Activated CD4-positive, alpha-beta T cell treated with anti-CD3 and anti-CD28 coated beads for 36 hours (primary cell): ENCODE measurements at places on chromosomes 2 and 18. TPM values are rescaled to one million over a fixed set of nuclear protein-coding genes. Genes with fewer than 3 reads are reported as not detected.
A peak's percentile ranks its signal among the peaks of the same experiment; 100 is the strongest.

GRCh38 chr2:55168221-55169154, 63.6 kb downstream of the CLHC1 start:
- no peak overlapping the region for H3K27ac ChIP-seq
- peak; percentile 52 for DNase-seq
- no peaks in the 10 kb centered on the region for H3K4me1 ChIP-seq
- H3K4me3 ChIP-seq: no peak overlapping the region
- no peaks in the 10 kb centered on the region for H3K27me3 ChIP-seq
- H3K36me3 ChIP-seq: no peaks in the 10 kb centered on the region

DNA sequence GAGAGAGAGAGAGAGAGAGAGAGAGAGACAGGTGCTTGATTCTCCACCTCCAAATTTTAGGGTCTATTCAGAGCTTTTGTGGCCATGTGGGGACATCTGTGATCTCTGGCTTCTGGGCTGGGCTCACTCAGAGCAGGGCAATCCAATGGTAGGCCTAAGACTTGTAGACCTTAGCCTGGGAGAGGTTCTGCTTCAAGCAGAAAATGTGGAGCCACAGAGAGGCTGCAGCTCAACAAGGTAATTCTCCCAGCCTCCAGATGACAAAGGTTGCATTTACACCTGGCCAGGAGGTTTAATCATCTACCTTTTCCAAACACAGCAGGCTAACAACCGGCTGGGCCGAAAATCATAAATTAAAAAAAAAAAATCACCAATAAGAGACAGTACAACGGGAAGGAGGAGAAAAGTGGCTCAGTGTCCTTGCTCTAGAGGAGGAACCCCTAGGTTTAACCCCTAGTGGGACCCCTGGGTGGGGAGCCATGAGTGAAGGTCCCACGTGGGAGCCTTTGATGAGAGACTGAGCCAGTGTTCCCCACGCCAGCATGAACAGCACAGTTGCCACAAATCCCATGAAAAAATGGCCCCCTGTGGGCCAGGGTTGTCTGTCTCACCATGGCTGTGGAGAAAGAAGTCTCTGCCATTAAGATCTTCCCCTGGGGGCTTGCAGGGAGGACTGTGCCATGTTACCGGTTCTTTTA, 124.0 kb upstream of the GATA6 start:
- no peak for DNase-seq
- H3K27me3 ChIP-seq: no peaks in the 10 kb centered on the region
- no peaks in the 10 kb centered on the region for H3K36me3 ChIP-seq
- no peak overlapping the region for H3K27ac ChIP-seq
- H3K4me3 ChIP-seq: no peak overlapping the region
- no peaks in the 10 kb centered on the region for H3K4me1 ChIP-seq

DNA sequence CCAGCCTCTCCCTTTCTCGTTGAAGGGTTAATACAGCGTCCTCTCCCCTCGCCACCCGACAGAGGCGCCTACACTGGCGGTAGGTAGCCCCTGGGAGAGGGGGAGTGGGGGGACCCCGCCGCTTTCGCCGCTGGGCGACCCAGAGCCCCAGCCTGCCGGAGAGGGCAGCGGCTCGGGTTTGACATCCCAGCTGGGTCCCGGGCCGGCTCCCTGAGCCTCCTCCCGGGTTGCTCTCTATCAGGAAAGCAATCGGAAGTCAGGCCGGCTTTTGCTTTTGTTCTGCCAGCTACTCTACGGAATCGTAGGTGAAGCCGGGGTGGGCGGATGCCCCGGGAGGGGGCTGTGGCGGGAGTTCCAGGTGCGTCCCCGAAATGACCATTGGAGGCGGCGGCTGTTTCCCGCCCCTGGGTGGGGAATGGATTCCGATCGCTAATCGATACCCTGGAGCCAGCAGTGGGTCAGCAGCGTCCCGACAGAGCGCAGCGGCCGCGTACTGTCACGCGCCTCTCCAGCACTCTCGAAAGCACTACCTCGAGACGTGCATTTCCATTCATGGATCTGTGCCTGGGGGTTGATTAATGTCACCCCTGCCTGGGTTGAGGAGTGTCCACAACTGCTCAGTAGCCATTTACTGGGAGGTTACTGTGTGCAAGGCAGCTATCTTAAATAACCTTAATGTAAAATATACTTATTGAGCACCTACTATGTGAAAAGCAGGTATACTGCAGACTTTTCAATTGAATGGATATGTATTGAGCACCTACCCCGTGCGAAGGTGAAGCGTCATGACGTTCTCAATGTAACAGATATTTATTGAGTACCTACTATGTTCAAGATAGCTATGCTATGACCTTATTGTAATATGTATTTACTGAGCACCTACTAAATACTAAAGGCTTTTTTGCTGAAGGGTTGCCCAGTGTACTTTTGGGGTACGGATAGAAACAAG, 1.1 kb downstream of the MAPK4 start:
- H3K27me3 ChIP-seq: peaks cover 59% of the 10 kb centered on the region
- H3K27ac ChIP-seq: no peak overlapping the region
- peak; percentile 17 for DNase-seq
- H3K4me1 ChIP-seq: peaks cover 4% of the 10 kb centered on the region

DNA sequence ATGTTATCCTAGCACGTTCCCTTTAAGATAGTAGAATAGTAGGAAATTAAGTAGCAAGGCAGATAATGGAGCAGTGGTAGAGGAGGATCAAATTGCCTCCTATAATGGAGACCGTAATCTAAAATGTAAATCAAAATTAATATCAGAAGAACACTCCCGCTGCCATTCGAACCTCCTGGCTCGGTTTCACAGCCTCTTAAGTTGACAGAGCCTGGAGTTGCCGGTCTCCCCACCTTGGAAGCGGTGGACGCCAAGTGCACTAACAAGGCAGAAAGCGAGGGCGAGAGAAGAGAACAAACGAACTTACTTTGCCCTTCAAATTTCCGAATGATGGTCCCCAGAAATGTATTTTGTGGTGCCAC, 450 bp downstream of the KCNH7 start:
- no peak for DNase-seq
- no peak overlapping the region for H3K27ac ChIP-seq
- no peaks in the 10 kb centered on the region for H3K4me1 ChIP-seq
- no peaks in the 10 kb centered on the region for H3K36me3 ChIP-seq
- no peak overlapping the region for H3K4me3 ChIP-seq
- H3K27me3 ChIP-seq: peaks cover 15% of the 10 kb centered on the region

DNA sequence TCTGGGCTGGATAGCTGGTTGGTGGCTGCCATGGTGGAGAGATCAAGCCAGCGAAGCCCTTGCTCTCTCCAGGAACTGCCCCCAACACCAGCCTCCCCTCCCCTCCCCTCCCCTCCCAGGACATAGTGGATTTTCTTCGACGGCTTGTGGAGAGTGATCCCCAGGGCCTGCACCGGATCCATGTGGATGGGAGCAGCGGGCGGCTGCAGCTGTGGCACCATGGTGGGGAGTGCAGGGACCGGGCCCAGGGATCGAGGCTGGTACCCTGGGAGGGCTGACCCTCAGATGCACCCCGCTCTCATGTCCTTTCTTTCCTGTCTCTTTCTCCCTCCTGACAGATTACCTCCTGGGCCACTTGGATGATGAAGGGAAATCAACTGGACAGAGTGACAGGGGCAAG, 7.0 kb downstream of the TTC31 start:
- no peaks in the 10 kb centered on the region for H3K27me3 ChIP-seq
- peaks cover 36% of the 10 kb centered on the region for H3K36me3 ChIP-seq
- H3K4me3 ChIP-seq: no peak overlapping the region
- no peaks in the 10 kb centered on the region for H3K4me1 ChIP-seq
- no peak overlapping the region for H3K27ac ChIP-seq
- no peak for DNase-seq

DNA sequence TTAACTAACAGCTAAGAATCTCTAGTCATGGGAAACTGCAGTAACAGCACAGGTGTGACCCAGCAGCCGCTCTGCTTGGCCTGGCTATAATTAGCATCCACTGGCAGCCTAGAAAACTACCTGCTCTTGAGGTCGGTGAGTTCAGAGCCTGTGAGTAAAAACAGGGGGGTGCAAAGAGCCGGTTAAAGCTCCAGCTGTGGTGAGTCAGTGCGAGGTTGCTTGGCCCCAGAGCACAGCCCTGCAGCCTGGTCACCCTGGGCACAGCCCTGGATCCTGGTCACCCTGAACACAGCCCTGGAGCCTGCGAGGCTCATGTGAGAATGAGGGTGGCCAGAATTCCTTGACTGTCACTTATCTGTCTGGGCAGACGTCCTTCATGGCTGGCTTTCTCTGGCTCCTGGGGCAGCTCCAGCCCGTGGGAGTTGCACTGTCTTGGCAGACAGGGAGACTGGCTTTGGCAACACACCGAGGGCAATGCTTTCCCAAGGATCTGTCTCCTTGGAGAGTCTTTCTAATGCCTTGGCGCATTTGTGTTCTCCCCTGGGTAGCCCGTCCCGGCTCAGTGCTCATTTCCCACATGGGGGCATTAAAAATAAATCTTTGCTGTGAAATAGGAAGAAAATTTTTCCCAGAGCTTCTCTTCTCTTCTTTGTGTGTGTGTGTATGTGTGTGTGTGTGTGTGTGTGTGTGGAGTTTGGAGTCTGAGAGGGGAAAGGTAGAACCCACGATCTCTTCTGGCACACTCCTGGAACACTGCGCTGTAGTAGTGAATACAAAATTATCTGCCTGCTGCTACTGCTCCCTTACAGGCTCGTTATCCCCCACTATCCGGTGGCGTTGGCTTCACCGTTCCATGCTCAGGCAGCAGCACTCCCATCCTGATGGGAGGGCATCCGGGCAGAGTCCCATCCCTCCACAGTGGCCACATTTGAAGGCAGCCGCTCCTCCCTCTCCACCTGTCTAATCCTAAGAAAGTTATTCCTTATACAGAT, 250.2 kb upstream of the MEX3C start:
- peaks cover 15% of the 10 kb centered on the region for H3K27me3 ChIP-seq
- no peak overlapping the region for H3K4me3 ChIP-seq

DNA sequence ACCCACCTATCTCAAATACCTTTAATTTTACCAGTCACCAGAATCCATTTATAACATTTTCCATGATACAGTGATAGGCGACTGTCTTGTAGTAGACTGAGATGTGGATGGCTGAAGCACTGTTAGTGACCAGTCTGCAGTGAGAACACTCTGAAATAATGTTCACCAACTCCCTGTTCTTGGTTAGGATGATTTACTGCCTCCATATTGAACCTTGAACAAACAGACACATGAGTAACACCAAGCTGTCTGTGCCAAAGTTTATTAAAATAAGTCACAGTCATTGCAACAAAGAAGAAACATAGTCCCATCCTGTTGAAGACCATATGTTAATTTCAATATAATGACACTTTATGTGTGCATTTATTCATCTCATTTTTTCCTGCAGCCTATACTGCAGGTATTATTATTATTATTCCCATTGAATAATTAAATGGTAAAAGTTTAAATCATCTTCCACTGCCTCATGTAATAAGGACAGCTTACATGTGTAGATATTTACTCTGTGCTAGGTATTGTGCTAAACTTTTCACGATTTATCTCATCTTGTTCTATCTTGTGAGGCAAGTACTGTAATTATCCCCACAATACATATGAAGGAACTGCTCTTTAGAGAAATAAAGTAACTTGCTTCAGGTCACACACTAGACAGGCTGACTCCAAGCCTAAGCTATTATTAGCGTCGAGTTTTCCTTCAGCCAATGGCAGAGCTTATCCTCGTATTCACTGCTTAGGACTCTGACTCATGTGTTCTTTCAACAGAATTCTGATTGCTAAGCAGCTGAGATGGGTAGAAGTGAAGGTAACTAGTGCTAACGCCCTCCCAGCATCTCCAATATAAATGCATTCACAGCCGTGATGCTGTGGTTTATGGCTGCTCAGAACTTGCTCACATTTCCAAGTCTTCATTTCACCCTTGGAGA, 62.5 kb downstream of the ONECUT2 start:
- peaks cover 7% of the 10 kb centered on the region for H3K27me3 ChIP-seq
- no peak overlapping the region for H3K4me3 ChIP-seq
- DNase-seq: no peak
- no peaks in the 10 kb centered on the region for H3K36me3 ChIP-seq

GRCh38 chr2:215454519-215455246, 18.8 kb upstream of the FN1 start:
- no peak overlapping the region for H3K27ac ChIP-seq
- H3K4me3 ChIP-seq: no peak overlapping the region
- no peaks in the 10 kb centered on the region for H3K36me3 ChIP-seq
- no peak for DNase-seq

GRCh38 chr2:168130346-168130745, 117.0 kb downstream of the STK39 start:
- H3K27me3 ChIP-seq: no peaks in the 10 kb centered on the region
- no peaks in the 10 kb centered on the region for H3K4me1 ChIP-seq
- H3K36me3 ChIP-seq: peaks cover 45% of the 10 kb centered on the region
- no peak overlapping the region for H3K4me3 ChIP-seq
- DNase-seq: no peak

DNA sequence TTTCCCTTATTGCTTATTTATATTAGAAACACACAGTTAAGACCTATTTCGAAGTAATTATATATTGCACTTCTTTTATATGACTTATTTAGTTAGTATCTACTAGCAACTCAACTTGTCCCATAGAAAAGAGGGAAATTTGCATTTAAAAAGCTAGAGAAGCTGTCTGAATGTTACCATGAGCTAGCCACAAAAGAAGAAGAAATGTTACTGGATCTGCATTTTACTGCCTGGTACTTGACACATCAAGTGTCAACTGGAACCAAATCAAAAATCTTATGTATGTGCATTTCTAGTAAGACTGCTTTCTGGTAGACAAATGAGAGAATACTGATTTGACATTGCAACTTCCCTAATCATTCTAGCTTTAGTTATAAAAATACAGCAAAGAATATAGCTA, 424.6 kb upstream of the VRK2 start:
- DNase-seq: no peak
- no peaks in the 10 kb centered on the region for H3K27me3 ChIP-seq
- H3K27ac ChIP-seq: no peak overlapping the region
- no peak overlapping the region for H3K4me3 ChIP-seq

DNA sequence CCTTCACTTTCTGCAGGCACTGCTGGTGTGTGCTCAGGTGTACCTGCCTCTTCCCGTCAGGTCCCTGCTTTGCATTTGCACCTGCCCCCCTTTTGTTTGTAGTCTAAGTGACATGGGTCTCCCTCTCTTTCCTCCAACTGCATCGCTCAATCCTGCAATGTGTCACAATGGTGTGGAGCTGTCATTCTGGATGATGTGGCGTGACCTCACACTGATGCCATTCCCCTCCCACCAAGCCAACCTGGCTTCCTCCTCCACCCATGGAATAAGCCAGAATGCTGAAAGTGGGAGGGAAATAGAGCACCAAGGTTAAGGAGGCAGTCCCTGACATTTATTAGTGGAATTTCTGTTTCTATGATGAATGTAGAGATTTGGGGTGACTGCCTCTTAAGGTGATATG, 156.7 kb downstream of the ZBTB7C start:
- no peaks in the 10 kb centered on the region for H3K4me1 ChIP-seq
- H3K27me3 ChIP-seq: peaks cover 26% of the 10 kb centered on the region

GRCh38 chr2:231356466-231356844, 39.1 kb upstream of the B3GNT7 start:
- no peak overlapping the region for H3K27ac ChIP-seq
- no peak overlapping the region for H3K4me3 ChIP-seq
- no peaks in the 10 kb centered on the region for H3K27me3 ChIP-seq
- no peak for DNase-seq
- peaks cover under 1% of the 10 kb centered on the region for H3K4me1 ChIP-seq
- H3K36me3 ChIP-seq: no peaks in the 10 kb centered on the region

- no peak overlapping the region for H3K4me3 ChIP-seq
- DNase-seq: no peak
- H3K27me3 ChIP-seq: no peaks in the 10 kb centered on the region
- no peaks in the 10 kb centered on the region for H3K36me3 ChIP-seq
- H3K27ac ChIP-seq: no peak overlapping the region
Observed at GRCh38 chr2:38277245-38278116, 99.6 kb downstream of the ATL2 start.

RGPD8 gene
- 7.8 TPM for total RNA-seq

BMP10 gene
- not detected for total RNA-seq

KCNK3 gene
- not detected for total RNA-seq

RNF144A gene
- total RNA-seq: 42.7 TPM

MAP3K19 gene
- not detected for total RNA-seq

MAPRE2 gene
- 59.4 TPM for total RNA-seq

C2orf92 gene
- 8.9 TPM for total RNA-seq

PIKFYVE gene
- 19.3 TPM for total RNA-seq
